Epithelial cell of proximal tubule (primary cell): ENCODE measurements at places on chromosomes 6 and 20. TPM values are rescaled to one million over a fixed set of nuclear protein-coding genes. Genes with fewer than 3 reads are reported as not detected.

GRCh38 chr6:133131621-133132465 is 109.3 kb upstream of the EYA4 start:
- no peak for DNase-seq

DNA sequence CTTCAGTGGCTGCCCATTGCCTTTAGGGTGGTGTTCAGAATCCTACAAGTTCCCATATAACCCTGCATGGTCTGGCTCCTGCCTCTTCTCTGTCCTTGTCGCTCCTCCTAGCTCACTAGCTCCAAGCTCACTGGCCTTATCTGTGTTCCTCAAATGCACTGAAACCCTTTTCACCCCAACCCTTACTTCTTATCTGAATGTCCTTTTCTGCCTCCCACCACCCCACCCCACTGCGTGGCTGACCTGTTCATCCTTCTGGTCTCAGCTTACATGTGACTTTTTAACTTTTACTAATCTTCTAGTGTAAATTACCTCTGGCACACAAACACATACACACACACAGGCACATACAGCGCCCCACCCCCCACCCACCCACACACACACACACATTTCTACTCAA is 41.0 kb upstream of the GLP1R start:
- no peak for DNase-seq

DNA sequence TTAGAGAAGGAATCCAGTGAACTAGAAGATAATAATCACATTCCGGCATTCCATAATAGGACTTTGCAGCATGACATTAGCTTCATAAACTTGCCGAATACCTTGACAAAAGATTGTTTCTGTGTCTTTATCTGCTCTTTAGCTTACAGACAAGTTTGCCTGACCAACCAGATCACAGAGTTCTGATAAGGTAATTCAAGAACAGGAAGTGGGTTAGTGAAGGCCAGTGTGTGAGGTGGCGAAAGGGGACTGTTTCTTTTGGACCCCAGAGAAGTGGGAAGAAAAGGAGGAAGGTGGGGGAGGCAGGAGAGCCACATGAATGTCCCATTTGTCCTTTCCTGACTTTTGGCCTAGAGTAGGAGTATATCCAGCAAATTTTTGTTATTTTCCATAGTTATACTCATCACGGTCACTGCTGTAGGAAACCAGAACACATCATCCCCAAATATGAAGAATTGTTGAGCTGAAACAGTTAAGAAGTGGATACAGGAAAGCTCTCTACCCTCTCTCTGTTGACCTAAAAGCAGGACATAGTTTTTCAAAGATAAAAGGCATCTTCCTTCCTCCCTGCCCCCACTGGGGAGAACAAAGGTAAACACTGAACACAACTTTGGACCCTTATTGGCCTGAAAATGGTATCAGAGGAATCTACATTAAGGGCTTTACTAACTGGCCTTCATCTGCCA is 72.4 kb upstream of the TNFAIP3 start:
- DNase-seq, result no peak

RRAGD gene
- total RNA-seq, result 10.8 and 12.7 TPM in 2 replicates

TFAP2B gene
- total RNA-seq, result 4.6 and 8.3 TPM in 2 replicates

PRDM13 gene
- not detected in 2 replicates for total RNA-seq

- DNase-seq, result no peak
These were observed 31.9 kb downstream of the HLA-DPB1 start for GRCh38 chr6:33107641-33108040.

GRCh38 chr6:161239001-161239400 is 34.9 kb downstream of the AGPAT4 start:
- no peak for DNase-seq

- DNase-seq, result no peak
These were observed 173.4 kb downstream of the BMP7 start for GRCh38 chr20:57092900-57093530.

LST1 gene
- total RNA-seq, result not detected in 2 replicates

DNA sequence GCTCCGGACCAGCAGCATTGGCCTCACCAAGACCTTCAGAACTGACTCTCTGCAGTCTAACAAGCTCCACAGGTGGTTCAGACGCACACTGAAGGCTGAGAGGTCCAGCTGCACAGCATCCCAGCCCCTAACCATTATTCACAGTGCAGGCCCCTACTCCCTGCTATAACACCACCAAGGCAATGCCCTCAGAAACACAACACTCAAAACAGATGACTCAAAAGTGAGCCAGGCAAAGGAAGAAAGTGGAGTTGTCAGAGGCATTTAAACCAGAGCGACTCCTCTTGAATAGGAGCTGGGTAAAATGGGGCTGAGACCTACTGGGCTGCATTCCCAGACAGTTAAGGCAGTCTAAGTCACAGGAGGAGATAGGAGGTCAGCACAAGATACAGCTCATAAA is 20.5 kb upstream of the MC3R start:
- no peak for DNase-seq

EYS gene
- 0.06 and 0.07 TPM in 2 replicates for total RNA-seq

GRCh38 chr6:138539876-138540275 is 40.6 kb upstream of the NHSL1 start:
- no peak for DNase-seq

MMP24 gene
- total RNA-seq, result 8.2 and 12.2 TPM in 2 replicates

MOCS3 gene
- 5.3 and 6.4 TPM in 2 replicates for total RNA-seq

DNA sequence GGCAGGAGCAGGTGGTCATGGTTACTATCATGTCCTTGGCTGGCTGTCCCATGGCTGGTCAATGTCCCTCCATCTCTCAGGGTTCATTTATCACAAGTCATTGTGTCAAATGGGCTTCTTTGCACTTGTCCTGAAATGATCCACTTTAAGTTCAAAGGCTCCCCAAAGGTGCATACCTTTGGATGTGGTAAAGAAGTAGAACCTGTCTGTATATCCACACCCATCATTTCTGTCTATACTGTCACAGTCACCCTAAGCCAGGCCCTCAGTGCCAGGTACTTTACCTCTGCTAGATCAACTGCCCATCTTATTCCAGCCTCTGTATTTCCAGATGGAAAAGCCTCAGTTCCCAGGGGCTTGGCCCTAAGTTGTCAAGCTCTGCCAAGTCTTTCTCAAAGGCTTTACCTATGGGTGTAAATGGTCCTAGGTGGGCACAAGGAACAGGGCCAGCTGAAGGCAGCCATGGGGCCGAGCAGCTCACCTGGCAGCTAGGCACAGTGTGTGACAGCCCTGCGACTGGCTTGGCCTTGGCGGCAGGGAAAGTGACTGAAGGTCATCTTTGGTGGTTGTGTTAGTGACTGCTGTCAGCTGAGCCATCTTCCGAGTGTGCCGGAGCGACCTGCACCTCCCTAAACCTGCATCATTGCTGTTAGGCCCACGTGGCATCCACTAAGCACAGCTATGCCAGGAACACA is 198.4 kb downstream of the SYNDIG1 start:
- no peak for DNase-seq

AIG1 gene
- total RNA-seq, result 40.8 and 47.4 TPM in 2 replicates

DNA sequence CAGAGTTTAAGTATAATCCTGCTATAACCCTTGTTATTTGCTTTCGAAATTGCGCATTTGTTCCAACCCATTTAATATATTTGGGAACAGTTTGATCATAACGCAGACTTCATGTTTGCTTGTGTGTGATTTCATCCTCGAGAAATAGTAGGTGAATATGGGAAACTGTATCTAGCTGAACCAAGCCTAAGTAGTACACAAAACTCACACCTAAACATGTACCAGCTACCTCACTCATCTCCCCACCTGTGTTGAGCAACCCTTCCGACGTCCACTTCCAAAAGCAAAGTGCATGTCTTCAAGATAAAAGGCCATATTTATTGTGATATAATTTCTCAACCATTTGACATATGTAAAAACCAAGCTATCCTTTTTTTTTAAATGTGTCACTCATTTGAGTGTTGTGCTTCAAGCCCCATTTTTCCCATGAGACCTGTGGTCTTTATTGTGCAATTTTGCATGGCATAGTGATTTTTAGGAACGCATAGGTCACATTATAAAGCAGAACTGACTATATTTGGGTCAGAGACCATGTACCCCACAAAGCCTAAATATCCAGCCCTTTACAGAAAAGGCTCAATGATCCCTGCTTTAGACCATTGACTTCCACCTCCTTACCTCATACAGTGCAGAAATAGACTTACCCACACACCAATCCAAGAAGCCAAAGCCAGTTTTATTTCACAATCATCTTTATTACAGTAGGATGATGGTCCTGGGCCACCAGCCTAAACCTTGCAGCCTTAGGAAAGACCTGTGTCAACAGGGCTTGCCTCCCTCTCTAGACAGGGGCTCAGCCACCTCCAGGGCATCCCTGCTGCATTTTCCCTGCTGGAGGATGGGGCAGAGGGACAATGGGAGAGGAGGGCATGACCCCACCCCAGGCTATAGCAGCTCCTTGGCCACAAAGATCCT is 7.1 kb downstream of the CCND3 start:
- DNase-seq, result no peak

DNA sequence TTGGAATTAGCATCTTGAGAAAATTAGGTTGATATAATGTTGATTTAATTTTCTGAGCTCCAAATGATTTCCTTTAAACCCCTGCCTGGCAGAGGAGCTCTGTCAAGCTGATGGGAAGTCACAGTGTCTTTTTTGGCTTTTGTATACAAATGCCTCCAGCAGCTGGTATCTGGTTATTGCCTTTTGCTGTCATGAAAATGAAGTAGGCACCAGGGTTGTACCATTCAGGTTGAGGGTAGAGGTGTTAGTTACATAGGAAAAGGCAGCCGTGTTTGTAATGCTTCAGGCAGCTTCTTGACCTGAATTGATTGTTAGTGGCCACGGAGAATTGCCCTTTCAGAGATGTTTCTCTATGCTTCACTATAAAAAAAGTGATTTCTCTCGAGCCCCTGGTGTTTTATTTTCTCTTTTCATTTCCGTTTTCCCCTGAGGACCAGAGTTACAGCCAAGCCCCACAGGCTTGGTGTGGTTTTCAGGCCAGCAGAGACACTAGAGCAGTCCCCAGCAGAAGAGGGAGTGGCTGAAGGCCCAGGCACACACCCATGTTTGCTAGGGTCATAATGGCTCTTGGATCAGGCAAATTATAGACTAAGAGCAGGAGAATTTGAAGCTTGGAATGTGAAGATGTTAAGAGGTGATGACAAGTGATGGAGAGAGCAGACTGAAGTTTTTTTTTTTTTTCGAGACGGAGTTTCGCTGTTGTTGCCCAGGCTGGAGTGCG is 21.6 kb downstream of the CMTR1 start:
- no peak for DNase-seq

DNA sequence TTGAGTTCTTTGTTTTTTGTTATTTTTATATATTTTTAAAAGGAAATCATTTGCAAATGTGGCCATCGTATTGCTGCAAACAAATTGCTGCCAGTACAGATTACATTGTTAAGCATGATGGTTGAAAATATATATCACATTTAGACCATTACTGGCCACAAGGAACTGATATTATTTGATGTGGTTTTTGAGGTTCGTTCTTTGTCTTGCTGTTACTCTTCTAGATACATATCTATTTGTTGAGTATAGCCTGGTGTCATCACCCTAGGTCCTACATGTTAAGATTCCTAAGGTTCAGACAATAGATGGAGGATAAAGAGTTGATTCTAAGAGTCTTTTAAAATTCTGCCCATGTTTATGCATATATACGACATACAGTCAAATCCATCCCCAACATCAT is 306.0 kb downstream of the FARS2 start:
- DNase-seq, result no peak

GRCh38 chr6:17473554-17473953 is 80.2 kb downstream of the CAP2 start:
- no peak for DNase-seq

ASIP gene
- not detected in 2 replicates for total RNA-seq

DNA sequence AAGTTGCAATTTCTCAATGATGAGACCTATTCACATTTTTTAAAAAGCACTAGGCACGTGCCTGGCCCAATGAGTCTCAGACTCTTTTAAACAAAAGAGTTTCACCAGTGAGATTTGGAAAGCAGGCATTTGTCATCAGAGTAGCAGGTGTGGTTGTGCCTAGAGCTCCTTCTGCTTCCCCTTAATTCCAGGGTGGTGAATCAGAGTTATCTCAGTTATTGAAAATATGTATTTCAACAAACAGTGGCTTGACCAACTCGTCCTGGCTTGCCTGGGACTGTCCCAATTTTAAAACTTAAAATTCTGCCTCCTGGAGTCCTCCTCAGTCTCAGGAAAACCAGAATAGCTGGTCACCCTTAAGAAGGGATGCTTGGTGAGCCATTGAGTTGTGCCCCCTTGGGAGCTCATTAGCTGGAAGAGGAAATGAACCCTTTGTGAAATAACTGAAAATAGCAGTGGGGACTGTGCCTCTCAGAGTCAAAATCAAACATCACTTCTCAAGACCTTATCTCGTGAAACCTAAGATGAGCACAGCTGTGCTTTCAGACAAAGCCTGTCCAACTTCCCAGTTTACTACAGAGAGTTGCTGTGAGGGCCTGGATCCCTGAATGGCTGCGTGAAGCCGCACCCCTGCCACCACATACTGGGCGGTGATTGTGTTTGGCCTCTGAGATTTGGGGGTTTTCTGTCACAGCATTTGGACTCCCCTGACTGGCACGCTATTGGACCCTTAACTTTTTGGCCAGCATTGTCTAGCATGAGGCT is 116.3 kb downstream of the ANKRD60 start:
- no peak for DNase-seq

DNA sequence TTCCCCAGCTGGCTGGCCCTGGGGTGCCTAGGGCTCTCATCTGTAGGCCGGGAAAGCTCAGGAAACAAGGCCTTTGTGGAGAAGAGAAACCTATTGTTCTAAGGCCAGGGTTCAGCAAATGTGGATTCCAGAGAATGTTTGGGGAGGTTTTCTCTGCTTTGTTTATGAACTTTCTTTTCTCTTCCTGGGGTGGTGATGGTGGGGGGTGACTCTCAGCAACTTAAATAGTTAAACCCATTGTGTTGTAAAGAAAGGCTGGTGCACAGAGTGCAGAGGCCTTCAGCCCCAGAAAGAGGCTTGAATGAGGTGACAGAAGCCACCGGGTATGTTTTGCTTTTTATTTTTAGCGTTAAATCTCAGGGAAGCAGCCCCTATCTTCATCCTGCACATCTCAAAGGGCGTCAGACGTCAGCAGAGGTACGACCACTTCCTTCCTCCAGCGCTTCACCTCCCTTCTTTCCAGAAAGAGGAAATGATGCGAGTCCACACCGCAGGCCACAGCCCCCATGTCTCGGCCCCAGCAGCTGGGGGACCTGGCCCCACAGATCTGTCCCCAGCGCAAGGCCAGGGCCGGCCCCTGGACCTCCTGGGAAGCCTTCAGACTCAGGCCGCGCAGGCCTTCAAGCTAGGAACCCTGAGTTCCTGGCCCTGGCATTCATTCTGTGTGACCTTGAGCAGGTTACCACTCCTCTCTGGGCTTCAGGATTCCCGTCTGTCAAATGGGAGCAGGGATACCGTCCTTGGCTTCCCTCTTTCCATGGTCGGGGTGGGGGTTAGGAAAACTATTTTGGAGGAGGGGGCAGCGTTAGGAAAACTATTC is 605 bp upstream of the PPP1R16B start:
- DNase-seq, result no peak

CPXM1 gene
- 38.1 and 39.6 TPM in 2 replicates for total RNA-seq

GRCh38 chr20:32969356-32970114 is 34.7 kb downstream of the SUN5 start:
- DNase-seq, result no peak

CST4 gene
- not detected in 2 replicates for total RNA-seq

CDH26 gene
- total RNA-seq, result 0.29 TPM in 1 of 2 replicates, not detected in the other

OTOR gene
- not detected in 2 replicates for total RNA-seq

ACSS1 gene
- total RNA-seq, result 3.9 and 4.1 TPM in 2 replicates

NRSN1 gene
- total RNA-seq, result not detected in 2 replicates
